ENCODE measurements at places on chromosomes 6 and 20. TPM values are rescaled to one million over a fixed set of nuclear protein-coding genes. Genes with fewer than 3 reads are reported as not detected.

Gene ECT2L
- polyA plus RNA-seq: not detected

Gene FGD2
- polyA plus RNA-seq: 75.3 TPM

DNA sequence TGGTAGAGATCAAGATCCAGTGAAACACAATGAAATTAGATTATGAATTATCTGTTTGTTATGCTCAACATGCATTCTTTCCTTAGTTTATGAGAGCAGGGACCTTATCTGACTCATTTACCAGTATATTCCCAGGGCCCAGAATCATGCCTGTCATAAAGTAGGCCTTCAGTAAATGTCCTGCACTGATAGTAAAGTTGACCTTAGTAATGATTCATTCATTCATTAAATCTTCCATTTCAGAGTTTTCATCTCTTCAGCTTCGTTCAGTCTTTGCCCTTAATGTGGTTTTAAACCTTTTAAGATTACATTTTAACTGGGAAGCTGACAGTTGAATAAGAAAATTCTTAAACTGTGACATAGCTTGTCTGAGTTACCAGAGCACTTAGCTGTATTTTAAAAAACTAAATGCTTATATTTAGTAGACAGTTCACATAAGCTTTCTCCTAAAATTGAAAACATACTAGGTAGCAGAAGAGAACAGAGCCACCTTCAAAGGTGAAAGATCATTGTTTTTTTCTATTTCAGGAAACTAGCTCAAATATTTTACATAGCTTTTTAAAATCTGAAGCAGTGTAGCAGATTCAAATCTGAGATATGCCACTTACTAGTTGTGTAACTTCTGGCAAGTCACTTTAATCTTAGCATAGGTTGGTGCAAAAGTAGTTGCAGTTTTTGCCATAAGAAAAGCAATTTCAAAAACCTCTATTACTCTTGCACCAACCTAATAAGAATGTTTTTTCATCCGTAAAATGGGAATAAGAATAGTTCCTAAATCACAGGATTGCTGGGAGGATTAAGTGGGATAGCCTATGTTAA lies 41.4 kb downstream of the MCM8 start:
- no peak for DNase-seq

- DNase-seq: no peak
Measured at GRCh38 chr6:44670146-44670545, 282.6 kb downstream of the CDC5L start.
